Metanephros (tissue), 2 donors: ENCODE measurements at places on chromosomes 1 and 21. TPM values are rescaled to one million over a fixed set of nuclear protein-coding genes. Genes with fewer than 3 reads are reported as not detected.

TRIM58 gene
- total RNA-seq, result 9.3 TPM

CFAP74 gene
- total RNA-seq, result 0.23 TPM

DIRAS3 gene
- total RNA-seq, result 1.5 TPM

KCNE2 gene
- total RNA-seq, result not detected

PTPRF gene
- 151 TPM for total RNA-seq

CLCA1 gene
- total RNA-seq, result not detected

HAO2 gene
- total RNA-seq, result 30.5 TPM

GJC2 gene
- 2.0 TPM for total RNA-seq

SPRR2B gene
- total RNA-seq, result not detected

OR10J4 gene
- not detected for total RNA-seq

NAV1 gene
- 24.4 TPM for total RNA-seq

MROH7 gene
- 7.9 TPM for total RNA-seq

SPRR5 gene
- not detected for total RNA-seq

FAM72D gene
- total RNA-seq, result 1.1 TPM

PCP4L1 gene
- 1.3 TPM for total RNA-seq

VCAM1 gene
- 100 TPM for total RNA-seq

RNU1-4 gene
- total RNA-seq, result 7,909 TPM

MPZ gene
- 8.2 TPM for total RNA-seq

OR2G6 gene
- total RNA-seq, result not detected

ITLN2 gene
- not detected for total RNA-seq

SHISAL2A gene
- 2.0 TPM for total RNA-seq

ZNF593OS gene
- total RNA-seq, result not detected

ZNF644 gene
- total RNA-seq, result 90.0 TPM

RHD gene
- total RNA-seq, result 3.8 TPM

SPTA1 gene
- total RNA-seq, result 22.7 TPM

ADAMTS5 gene
- 36.7 TPM for total RNA-seq

NOS1AP gene
- 5.3 TPM for total RNA-seq

CLCA4 gene
- total RNA-seq, result not detected

FAAH gene
- 27.0 TPM for total RNA-seq

OR2M7 gene
- not detected for total RNA-seq

APOBEC4 gene
- not detected for total RNA-seq

ACTN2 gene
- total RNA-seq, result 157 TPM

KIF14 gene
- 3.6 TPM for total RNA-seq

ARV1 gene
- 13.4 TPM for total RNA-seq

BNIPL gene
- total RNA-seq, result 1.9 TPM

CAPN8 gene
- total RNA-seq, result 1.6 TPM

MCOLN2 gene
- total RNA-seq, result 0.93 TPM

CFAP141 gene
- not detected for total RNA-seq

OR2L13 gene
- total RNA-seq, result not detected

ZNF362 gene
- total RNA-seq, result 33.2 TPM
